EL (cell line): ENCODE measurements at places on chromosomes 7 and 10.

DNA sequence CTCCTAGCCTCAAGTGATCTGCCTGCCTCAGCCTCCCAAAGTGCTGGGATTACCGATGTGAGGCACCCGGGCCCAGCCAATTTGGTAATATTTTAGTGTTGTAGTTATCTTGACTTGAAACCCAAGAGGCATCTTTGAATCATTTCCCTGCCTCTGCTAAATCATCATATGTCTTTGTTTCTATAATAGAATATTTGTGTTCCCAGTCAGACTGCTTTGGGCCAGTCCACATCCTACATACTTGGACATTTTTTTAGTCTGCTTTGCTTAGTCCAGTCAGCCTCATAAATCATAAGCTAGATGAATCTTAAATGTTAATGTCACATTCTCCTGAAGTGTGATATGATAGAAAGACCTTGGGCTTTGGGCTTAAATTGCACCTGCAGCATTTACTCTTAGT is 5.9 kb downstream of the STAM start:
- peak; percentile 59 for DNase-seq

GRCh38 chr10:10489076-10489475 is 528.6 kb upstream of the CELF2 start:
- DNase-seq = peak; percentile 0

GRCh38 chr10:31621733-31622132 is 302.7 kb downstream of the ZEB1 start:
- DNase-seq = no peak

- peak; percentile 71 for DNase-seq
Observed at GRCh38 chr7:27647046-27647445, 15.6 kb downstream of the HIBADH start.

- DNase-seq = no peak
Observed at GRCh38 chr7:118057404-118057803, 126.6 kb upstream of the LSM8 start.

- peak; percentile 7 for DNase-seq
Observed at GRCh38 chr7:12291870-12292269, 80.8 kb downstream of the TMEM106B start.

DNA sequence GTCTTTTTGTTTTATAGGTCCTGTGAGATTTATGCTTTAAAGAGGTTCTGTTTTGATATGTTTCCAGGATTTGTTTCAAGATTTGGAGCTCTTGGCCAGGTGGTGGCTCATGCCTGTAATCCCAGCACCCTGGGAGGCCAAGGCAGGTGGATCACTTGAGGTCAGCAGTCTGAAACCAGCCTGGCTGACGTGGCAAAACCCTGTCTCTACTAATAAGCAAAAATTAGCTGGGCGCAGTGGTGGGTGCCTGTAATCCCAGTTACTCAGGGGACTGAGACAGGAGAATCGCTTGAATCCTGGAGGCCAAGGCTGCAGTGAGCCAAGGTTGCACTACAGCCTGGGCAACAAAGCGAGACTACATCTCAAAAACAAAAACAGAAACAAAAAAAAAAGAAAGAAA is 8.3 kb upstream of the HYAL4 start:
- DNase-seq = no peak

DNA sequence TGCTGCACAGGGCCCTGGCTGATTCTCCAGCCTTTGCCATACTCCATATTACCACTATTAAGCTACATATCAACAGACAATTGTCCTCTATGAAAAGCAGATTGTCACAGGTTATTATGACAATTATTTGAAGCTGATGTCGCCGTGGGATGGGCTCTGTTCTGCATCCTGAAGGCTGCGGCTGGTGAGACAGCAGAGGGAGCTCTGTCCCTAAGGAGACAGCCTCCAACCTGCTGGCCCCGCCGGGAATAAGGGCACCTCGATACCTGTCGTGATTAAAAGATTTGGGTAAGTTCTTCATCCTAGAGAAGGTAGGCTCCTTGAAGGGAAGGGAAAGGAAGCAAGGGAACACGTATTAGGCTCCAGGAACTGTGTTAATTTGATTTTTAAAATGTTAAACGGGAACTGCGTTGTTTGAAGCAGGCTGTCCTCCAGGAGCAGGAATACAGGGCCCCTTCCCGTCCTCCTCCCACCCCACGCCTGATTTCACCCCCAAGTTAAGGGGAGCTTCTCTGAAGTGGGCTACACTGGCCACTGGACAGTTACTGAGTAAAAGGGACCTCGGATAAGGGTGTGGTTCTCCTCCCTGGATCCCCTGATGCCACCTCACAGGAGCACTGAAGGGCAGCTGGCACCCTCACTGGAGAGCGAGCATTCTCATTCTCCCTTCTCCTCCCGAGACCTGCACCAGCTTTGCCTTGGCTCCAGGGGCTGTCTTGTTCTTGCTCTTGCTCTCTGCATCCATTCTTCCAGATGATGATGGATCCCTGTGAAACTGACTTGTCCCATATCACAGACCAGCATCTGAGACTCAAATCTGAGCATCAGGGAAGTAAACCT is 11.8 kb upstream of the TIAL1 start:
- DNase-seq = peak; percentile 35

DNA sequence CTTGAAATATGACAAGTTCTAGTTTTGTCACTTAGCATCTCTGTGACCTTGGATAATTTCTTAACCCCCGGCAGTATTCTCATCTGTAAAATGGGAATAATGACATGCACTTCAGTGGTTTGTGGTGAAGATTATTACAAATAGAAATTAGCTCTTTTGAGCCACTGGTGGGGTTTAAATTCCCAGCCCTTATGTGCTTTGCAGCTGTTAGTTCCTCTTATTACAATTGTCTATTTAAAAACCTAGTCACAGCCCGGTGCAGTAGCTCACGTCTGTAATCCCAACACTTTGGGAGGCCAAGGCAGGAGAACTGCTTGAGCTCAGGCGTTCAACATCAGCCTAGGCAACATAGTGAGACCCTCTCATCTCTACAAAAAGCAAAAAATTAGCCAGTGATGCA is 30.1 kb downstream of the CAV1 start:
- DNase-seq = no peak

DNA sequence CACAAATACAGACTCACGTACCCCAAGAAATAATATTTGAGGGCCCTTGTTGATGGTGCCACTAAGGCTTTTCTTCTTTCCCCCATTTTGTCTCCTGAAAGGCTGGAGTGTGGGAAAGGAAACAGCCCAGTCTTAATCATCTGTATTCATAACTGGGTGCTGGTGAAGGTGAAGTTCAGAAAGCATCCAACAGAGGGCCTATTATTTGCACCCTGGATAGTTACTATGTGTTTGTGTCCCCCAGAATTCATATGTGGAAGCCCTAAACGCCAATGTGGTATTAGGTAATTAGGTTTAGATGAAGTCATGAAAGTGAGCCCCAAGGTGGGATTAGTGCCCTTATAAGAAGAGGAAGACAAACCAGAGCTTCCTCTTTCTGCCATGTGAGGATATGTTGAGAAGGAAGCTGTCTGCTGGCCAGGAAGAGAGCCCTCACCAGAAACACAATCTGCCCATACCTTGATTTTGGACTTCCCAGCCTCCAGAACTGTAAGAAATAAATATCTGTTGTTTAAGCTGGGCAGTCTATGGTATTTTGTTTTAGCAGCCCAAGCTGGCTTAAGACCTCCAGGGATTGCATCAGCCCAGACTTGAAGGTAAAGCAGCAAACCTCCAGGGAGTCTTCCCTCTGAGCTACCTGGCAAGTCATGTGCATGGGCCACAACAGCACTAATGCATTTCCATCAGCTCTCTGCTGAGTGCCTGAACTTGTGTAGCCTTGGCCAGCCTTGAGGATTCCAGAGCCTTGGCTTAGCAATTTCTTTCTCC is 90.0 kb upstream of the ADRB1 start:
- DNase-seq = peak; percentile 20

GRCh38 chr7:2425749-2426148 is 22.3 kb downstream of the CHST12 start:
- no peak for DNase-seq

GRCh38 chr7:83819911-83820310 is 171.0 kb upstream of the SEMA3E start:
- peak; percentile 2 for DNase-seq

DNA sequence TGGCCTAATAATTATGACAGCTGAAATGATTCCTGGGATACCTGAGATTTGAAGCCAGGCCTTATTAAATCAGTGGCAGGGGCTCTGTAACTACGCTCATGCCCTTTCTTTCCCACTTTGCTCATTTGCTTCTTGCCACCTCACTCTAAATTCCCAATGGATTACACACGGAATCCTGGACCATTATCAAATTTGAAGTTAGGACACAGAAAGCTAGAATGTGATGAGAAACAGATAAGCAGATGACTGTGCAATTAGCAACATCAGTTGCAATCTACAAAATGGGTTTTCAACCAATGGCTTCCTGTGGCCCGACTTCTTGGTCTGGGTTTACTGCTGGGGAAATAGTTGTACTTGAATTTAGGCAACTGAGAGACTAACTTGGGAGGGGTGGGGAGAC is 374.3 kb downstream of the INHBA start:
- DNase-seq = peak; percentile 67

DNA sequence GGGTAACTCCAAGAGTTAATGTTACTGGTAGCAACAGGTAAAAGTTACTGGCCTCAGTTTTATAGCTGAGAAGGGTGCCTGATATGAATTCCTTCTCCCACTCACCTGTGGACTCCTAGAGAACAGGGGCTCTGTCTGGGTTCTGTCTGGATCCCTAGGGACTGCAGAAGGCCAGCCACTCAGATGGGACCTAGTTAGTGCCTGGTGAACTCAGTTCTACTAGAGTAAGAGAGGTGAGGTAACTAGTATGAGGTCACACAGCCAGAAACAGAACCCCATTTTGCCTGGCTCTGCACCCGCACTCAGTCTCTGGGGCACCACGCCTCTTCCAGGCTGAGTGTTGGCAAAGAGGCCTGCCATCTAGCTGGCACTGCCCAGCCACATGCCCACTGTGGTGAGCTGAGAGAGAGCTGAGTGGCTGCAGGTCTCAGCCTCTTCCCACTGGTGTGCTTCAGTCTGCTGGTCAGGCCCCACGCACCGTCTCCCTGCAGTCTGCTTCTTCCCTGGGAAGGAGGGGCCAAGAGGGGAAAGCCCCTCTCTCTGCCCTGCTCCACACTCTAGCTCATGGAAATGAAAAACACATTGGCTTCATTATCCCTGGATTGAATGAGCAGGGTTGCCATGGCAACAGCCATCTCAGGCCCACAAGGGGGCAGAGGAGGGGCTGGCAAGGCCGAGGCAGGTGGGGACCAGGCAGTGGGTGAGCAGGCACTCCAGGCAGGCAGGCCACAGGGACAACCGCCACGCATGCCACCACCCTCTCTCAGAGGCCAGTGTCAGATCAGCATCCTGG is 110.6 kb downstream of the ZMIZ1 start:
- no peak for DNase-seq

GRCh38 chr7:54116956-54117355 is 425.2 kb upstream of the VSTM2A start:
- no peak for DNase-seq

DNA sequence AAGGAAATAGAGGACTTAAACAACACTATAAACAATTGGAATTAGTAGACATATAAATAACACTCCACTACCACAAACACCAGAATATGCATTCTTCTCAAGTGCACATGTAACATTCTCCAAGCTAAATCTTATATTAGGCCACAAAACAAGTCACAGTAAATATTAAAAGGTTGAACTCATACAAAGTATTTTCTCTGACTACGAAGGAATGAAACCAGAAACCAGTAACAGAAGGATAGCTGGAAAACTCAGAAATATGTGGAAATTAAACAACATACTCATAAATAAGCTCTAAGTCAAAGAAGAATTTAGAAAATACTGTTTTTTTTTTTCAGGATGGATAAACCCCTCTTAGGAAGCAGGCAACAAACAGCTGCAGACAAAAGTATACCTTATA is 77.4 kb upstream of the IGFBP3 start:
- DNase-seq = no peak

DNA sequence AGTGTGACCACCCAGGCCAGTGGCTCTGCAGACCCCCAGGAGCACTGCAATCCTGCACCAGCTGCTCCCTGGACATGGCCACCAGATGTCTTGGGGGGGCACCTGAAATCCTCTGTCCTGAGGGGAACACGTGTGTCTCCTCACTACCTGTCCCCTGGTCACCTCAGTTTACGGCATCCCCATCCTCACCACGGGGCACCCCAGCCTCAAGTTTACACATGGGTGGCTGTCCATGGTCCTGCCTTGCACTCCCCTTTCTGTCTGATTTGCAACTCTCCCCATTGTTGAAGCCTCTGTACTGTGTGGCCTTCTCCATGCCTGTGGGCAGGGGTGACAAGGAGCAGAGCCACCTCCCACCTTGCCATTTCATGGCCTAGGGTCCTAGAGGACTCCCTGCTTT is 67.2 kb downstream of the RAMP3 start:
- DNase-seq = no peak

GRCh38 chr10:68303849-68304412 is 27.9 kb upstream of the HNRNPH3 start:
- DNase-seq = no peak

- DNase-seq = no peak
Observed at GRCh38 chr10:129689671-129690071, 222.6 kb downstream of the MGMT start.

- no peak for DNase-seq
Observed at GRCh38 chr7:82359426-82359825, 84.2 kb downstream of the CACNA2D1 start.

DNA sequence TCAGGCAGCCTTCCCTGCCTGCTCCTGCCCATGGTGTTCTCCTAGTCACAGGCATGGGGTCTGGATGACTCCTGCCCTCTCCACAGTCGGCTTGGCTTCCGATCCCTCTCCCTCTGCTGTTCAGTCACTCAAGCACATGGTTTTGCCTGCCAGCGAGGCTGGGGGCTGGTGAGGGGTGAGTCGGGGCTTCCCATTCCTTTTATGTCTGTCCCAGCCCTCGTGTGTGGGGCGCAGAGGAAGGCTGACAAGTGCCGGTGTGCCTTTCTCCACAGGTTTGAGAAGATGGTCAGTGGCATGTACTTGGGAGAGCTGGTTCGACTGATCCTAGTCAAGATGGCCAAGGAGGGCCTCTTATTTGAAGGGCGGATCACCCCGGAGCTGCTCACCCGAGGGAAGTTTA is 40.1 kb downstream of the TACR2 start:
- no peak for DNase-seq

DNA sequence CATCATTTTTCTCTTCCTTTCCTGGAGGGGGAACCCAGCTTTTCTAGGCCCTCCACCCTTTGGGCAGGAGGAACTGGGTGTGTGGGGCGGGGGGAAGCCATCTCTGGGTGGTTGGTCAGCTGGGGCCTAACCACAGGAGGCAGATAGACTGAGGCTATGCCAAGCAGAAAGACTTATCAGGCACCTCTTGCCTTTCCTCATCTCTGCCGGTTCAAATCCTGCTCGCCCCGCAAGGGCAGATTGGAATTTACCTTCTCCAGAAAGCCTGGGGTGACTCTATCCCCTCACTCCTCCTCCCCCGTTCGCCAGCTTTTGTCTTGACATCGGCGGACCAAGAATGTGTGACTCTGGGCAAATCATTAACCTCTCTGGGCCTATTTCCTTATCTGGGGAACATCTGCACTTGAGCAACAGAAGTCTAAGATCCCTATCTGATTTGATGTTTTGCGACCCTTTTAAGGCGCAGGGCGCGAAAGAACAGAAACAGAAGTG is 584 bp upstream of the GARS1 start:
- peak; percentile 49 for DNase-seq

- DNase-seq = peak; percentile 20
Observed at GRCh38 chr10:13790196-13790595, 203.4 kb downstream of the PRPF18 start.
